Vagina (tissue), 2 donors: ENCODE measurements at places on chromosomes 3 and 15.

- DNase-seq: no peak
Observed at GRCh38 chr3:16912400-16913263, 27.9 kb downstream of the PLCL2 start.

GRCh38 chr3:28972921-28973320 is 307.9 kb upstream of the RBMS3 start:
- no peak for DNase-seq

DNA sequence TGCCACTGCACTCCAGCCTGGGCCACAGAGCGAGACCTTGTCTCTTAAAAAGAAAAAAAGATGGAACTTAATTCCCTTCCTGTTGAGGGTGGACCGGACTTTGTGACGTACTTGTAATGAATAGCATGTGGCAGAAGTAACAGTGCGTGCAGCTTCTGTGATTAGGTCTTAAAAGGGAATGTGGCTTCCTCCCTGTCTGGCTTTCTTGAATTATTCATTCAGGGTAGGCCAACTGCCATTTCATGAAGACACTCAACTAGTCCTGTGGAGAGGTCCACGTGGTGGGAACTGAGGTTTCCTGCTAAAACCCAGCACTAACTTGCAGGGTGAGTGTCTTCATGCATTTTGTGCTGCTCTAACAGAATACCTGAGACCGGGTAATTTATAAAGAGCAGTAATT is 98.9 kb upstream of the PIAS1 start:
- no peak for DNase-seq

DNA sequence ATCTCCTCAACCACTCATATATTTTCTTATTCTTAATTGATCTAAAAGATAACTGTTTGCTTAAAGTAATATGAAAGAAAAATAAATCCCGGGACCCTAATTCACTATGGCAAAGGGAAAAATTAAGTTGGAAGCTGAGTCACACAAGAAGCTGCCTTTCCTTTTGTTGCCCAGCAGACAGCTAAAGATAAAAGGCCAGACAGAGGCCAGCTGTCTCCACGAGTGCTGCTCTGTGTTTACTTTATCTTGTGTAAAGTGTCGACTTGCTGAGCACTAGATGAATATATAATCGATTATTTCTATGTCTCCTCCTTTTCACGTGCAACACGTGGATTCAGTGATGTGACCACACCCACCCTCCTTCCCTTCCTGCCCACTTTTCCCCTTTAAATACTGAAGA is 52.8 kb upstream of the NSMCE3 start:
- DNase-seq: no peak

DNA sequence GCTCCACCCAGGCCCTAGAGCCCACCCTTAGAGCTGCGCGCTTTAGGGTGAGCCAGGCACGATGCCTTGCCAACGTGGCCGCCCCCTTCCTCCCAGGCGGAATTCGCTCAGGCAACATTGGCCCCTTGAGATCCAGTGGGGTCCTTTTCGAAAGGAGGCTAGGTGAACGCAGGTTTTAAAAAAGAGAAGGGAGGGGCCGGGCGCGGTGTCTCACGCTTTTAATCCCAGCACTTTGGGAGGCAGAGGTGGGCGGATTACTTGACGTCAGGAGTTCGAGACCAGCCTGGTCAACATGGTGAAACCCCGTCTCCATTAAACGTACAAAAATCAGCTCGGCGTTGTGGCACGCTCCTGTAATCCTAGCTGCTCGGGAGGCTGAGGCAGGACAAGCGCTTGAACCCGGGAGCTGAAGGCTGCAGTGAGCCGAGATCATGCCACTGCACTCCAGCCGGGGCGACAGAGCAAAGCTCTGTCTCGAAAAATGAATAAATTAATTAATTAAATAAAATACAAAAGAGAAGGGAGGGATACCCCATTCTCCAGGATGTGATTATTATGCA is 984 bp upstream of the RPP25 start:
- DNase-seq: no peak

- DNase-seq: no peak
Observed at GRCh38 chr3:177179281-177180067, 17.8 kb downstream of the TBL1XR1 start.

DNA sequence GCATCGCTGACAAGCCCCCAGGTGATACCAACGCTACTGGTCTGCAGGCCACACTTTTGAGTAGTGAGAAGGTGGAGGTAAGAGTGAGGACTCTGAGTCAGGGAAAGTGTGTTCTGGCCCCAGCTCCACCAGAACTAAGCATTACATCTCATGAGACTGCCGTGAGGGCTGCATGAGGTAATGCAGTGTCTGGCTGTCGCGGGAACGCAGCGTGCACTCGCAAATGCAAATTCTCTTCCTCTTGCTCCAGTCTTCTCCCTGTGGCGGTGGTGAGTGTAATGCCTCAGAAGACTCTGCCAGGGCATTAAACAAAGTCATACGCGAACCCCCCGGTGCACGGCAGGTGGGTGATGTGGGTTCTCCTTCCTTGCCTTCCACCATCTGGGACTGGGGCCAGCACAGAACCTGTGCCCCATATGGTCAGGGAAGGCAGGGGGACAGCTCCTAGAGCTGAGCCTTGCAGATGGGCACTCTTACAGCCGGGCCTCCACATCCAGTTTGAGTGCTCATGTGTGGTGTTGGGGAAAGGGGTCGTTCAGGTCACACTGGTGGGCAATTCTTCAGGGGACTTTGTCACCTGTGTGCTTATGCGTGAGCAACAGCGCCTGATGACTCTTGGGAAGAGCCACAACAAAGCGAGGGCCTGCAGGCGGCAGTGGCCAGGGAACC is 175.8 kb downstream of the XXYLT1 start:
- no peak for DNase-seq

GRCh38 chr3:54954521-54954920 is 26.7 kb upstream of the LRTM1 start:
- no peak for DNase-seq

GRCh38 chr3:176769547-176770190 is 427.6 kb downstream of the TBL1XR1 start:
- DNase-seq: no peak

DNA sequence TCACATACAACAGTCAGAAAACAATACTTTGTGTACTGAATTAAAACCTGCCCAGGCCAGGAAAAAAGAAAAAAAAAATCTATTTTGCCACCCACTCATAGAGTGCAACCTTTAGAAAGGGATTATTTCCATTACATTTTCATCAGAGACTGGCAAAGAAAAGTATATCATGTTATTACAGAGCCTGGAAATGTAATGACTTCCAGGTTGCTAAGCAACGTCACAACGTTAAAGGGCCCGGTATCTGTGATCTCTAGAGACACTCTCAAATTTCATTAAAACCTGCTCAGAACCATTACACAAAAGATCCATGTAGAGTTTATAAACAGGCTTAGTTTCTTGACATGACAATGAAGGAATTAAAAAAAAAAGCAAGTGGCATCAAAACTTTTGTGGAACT is 170.5 kb downstream of the CTNNB1 start:
- DNase-seq: no peak
